Activated naive CD4-positive, alpha-beta T cell treated with anti-CD3 and anti-CD28 coated beads for 36 hours (primary cell): ENCODE measurements at places on chromosomes 5 and 9. TPM values are rescaled to one million over a fixed set of nuclear protein-coding genes. Genes with fewer than 3 reads are reported as not detected.

- no peak for DNase-seq
- peaks cover 8% of the 10 kb centered on the region for H3K36me3 ChIP-seq
- H3K4me3 ChIP-seq, result no peak overlapping the region
- H3K27me3 ChIP-seq, result no peaks in the 10 kb centered on the region
- H3K27ac ChIP-seq, result no peak overlapping the region
- H3K4me1 ChIP-seq, result peaks cover 54% of the 10 kb centered on the region
Observed at GRCh38 chr5:175689147-175689991, 31.5 kb downstream of the HRH2 start.

- H3K27ac ChIP-seq, result no peak overlapping the region
- H3K27me3 ChIP-seq, result no peaks in the 10 kb centered on the region
- H3K4me1 ChIP-seq, result peaks cover 22% of the 10 kb centered on the region
Observed at GRCh38 chr9:77810637-77811119, 162.6 kb upstream of the GNA14 start.

The CDX1 gene
- not detected for total RNA-seq

The BASP1 gene
- 0.94 TPM for total RNA-seq

DNA sequence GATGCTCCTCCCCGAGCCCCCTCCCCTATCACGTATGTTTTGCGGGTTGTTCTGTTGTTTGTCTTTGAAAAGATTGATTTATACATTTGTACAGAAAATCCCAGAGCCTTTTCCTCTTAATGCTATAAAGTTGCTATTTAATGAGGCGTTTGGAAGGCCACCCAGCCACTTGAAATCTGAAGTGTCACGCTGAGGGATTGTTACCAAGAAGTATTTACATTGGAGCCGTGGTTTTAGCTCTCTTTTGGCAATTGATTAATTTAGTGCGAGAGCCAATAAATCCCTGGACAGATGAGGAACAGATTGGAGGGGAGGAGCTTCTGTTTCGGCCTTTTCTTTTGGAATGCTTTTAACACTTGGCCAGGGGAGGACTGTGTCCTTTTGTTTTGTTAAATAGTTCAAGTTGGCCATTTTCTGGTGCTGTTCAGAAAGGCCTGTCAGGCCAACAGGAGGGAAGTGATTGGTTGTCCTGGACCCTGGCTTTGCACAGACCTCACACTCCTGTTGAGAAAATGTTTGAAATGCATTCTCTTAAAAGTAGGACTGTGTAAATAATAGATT is 250.2 kb downstream of the PDZD2 start:
- no peak overlapping the region for H3K27ac ChIP-seq
- DNase-seq, result no peak
- H3K27me3 ChIP-seq, result no peaks in the 10 kb centered on the region
- no peaks in the 10 kb centered on the region for H3K36me3 ChIP-seq
- no peaks in the 10 kb centered on the region for H3K4me1 ChIP-seq

DNA sequence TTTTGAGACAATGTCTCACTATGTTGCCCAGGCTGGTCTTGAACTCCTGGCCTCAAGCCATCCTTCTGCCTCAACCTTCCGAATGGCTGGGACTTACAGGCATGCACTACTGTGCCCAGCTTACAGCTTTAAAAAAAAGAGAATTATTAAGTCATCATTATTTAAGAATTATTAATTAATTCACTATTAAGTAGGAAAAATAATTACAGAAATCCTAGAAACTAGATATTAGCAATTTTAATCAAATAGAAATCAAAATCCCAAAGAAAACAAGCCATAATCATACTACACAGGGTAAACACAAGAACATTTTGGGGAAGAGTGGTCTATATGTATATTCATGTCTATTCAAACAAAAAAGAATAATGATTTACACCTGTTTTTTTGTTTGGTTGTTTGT is 19.6 kb upstream of the MTMR12 start:
- no peaks in the 10 kb centered on the region for H3K4me1 ChIP-seq
- H3K36me3 ChIP-seq, result no peaks in the 10 kb centered on the region
- no peak overlapping the region for H3K27ac ChIP-seq
- H3K4me3 ChIP-seq, result no peak overlapping the region

The EDIL3 gene
- total RNA-seq, result not detected
